ENCODE measurements at places on chromosomes 4 and X.

- no peaks in the 10 kb centered on the region for H3K36me3 ChIP-seq
- H3K4me1 ChIP-seq, result no peaks in the 10 kb centered on the region
These were observed 21.3 kb downstream of the DIAPH2 start for GRCh38 chrX:96705905-96706304.

- H3K36me3 ChIP-seq, result no peaks in the 10 kb centered on the region
- H3K27me3 ChIP-seq, result peaks cover 14% of the 10 kb centered on the region
- no peak overlapping the region for H3K4me3 ChIP-seq
- peaks cover 11% of the 10 kb centered on the region for H3K4me1 ChIP-seq
- H3K27ac ChIP-seq, result no peak overlapping the region
- DNase-seq, result no peak
These were observed 4.3 kb upstream of the SHROOM2 start for GRCh38 chrX:9781941-9782340.

GRCh38 chrX:122940199-122940598, 243.9 kb upstream of the GRIA3 start:
- DNase-seq, result no peak
- no peaks in the 10 kb centered on the region for H3K36me3 ChIP-seq
- H3K27ac ChIP-seq, result no peak overlapping the region

DNA sequence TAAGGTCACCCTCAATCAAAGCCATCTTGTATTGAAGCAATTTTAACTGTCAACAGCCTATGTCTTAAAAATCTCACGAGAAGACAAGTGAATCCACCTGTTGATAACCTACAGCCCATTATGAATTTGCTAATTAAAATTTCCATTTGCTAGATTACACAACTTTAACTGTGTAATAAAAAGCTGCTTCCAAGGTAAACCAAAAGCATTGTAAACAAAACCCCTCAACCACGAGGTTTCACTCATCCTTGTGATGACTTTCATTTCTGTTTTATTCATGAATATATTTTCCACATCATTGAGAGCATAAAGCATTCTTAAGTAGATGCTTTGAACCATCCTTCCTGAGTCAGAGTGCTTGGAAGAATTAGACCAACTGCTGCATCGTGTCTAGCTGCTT, 217.5 kb upstream of the GYPA start:
- H3K4me1 ChIP-seq, result peaks cover 8% of the 10 kb centered on the region
- peaks cover 4% of the 10 kb centered on the region for H3K27me3 ChIP-seq
- no peak for DNase-seq
- no peak overlapping the region for H3K27ac ChIP-seq
- H3K36me3 ChIP-seq, result no peaks in the 10 kb centered on the region
- H3K4me3 ChIP-seq, result no peak overlapping the region

- H3K27ac ChIP-seq, result no peak overlapping the region
- no peak for DNase-seq
- no peaks in the 10 kb centered on the region for H3K4me1 ChIP-seq
- H3K27me3 ChIP-seq, result no peaks in the 10 kb centered on the region
- no peak overlapping the region for H3K4me3 ChIP-seq
These were observed 166.5 kb downstream of the GABRG1 start for GRCh38 chr4:45957353-45957752.

Data from suprapubic skin (tissue), 4 donors.